Stimulated activated CD8-positive, alpha-beta memory T cell treated with anti-CD3 and anti-CD28 coated beads, Interleukin-15, amount 100 ng/mL, for 4 hours (primary cell): ENCODE measurements at places on chromosomes 7 and 10.

DNA sequence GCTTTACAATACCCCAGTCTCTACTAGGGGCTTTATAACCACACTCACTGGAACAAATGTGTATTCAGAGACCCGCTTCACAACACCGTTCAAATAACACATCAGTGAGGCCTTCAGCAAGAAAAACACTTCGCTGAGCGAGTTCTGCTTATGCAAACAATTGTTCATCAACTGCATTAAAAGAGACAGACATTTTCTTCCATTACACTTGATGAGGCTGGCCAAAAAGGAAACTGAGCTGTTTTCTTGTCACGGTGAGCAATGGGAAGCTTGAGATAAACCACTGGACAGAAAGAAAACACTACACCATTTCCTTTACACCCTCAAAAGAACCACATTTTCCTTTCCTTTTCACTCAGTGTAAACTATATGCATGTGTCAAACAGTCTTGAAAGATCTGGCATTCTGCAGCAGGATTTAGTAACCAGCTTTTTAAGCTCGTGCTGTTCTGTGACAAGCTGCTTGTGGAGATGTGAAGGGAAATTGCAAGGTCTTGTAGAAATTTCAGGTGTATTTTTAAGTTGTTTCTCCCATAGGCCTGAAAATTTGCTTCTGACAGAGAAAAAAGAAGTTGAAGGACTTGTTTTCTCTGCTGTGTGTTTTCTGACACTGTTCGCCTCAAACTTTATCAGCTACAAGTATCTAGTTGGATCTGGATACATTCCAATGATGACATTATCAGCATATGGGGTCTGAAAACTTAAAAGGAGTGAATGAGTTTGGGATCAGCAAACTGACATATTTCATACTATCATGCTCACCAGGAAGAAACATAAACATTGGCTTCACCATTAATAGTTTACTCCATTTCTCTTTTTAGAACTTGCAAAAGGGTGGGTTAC lies 693.1 kb downstream of the PARD3 start:
- DNase-seq, result no peak

DNA sequence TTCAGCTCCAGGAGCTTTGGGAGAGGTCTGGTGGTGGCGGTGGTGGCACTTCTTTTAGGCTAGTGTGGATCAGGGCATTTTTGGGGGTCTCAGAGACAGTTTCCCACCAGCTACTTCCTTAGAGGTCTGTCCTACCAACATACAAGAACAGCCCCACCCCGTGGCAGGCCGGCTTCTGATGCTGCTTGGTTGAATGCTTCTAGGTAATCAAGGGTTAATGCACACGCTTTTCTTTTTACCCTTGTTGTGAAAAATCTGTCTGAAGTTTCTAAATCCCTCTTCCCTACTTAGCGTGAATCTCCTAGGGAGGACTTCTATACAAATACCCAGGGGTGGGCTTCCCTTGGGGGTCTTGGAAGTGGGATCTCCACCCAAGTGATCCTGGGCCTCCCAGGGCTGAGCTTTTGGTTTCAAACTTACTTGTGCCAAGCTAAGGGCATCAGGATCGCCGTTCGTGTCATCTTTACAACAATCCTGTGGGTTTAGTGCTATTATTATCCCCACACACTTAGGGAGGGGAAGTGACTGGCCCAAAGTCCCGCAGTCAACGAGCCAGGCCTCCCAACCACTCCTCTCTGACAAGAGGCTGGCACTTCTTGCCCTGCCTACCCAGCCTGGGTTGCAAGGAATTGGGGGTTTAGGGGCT lies 1.7 kb downstream of the SH2B2 start:
- no peak for DNase-seq

DNA sequence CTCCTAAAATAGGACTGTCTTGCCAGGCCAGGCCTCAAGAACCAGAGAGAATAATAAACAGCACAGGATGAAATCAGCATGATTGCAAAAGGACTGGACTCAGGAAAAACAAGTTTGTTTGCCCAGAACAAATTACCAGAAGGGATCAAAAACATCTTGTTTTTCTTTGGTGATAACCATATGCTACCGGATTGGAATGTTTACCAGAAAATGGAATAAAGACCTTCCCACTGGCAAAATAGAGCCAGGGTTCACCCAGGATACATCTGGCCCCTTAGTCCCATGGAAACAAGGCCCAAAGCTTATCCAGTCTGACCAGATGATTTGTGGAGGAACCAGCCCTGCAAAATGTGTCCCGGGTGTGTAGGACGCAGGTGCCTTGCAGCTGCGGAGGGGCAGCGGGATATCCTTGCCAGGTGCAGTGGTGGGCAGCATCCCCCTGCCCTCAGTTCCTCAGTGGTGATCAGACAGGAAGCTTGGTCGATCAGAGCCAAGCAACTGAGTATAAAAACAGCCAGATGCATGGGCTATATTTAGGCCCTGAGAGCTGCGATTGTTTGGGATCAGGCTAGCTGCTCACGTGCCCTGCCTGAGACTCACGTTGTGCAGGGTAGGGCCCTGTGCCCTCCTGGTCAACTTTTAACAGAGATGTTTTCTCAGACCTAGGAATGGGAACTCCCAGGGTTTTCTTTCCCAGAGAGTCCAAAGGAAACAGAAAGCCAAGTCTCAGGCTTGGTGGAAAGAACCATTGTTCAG lies 4.6 kb upstream of the ZNF22 start:
- no peak for DNase-seq

DNA sequence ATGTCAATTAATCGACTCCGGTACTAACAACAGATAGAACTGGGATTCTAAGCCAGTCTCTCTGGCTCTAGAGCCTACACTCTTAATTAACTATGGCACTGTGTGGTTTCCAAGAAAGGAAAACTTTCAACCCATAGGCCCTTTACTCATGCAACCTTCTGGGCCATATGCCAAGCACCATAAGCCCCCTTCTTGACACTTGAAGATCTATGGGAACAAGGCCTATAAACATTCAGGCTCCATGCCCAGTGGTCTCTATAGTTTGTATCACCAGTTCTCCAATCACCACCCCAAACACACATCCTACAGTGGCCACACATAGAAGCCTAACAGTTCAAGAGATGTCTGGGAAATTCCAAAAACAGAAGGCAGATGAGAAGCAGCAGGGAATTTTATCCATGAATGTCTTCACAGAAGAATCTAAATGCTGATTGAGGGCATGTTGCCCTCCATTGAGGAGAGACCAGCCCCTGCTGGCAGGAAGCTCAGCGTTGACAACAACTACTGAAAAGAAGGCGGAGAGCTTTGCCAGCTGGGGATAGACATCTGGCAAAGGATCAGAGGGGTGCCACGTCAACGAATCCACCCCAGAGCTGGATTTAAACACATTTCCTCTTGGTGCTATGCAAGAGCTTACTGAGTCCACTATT lies 64.4 kb downstream of the GRM3 start:
- DNase-seq, result no peak

DNA sequence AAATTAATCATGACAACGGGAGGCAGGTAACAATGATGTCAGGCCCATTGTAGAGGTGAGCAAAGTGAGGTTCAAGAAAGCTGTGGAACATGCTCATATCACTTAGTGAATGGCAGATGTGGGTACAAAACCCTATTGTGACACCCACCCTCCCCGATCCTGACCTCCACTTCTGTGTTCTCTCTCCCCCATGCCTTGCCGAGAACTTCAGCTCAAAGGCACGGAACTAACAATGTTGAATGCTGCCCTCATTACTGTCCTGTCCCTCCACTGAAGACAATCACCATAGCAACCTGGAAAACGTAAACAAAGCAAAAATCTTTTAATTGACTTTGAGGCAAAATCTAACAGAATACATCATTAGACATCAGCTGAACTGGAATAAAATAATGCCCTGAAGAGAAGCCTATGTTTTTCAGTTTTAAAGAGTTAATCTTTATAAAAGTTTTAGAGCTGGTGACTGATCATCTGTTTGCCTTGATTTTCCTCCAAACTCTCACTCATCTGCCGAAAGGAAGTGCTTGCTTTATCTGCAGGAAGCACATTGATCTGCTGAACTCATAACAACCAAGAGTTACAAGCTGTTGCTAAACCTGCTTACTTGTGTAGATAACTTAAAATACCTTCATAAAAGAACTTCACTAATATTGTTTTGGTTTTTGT lies 133.6 kb downstream of the CUBN start:
- DNase-seq, result no peak

- DNase-seq, result no peak
These were observed 24.3 kb upstream of the ZRANB1 start for GRCh38 chr10:124917428-124918190.

GRCh38 chr10:112797855-112798254 lies 152.2 kb upstream of the TCF7L2 start:
- no peak for DNase-seq

GRCh38 chr7:131673576-131673975 lies 117.1 kb upstream of the PODXL start:
- no peak for DNase-seq
